EH (cell line): ENCODE measurements at places on chromosomes 4 and X.
A peak's percentile ranks its signal among the peaks of the same experiment; 100 is the strongest.

DNA sequence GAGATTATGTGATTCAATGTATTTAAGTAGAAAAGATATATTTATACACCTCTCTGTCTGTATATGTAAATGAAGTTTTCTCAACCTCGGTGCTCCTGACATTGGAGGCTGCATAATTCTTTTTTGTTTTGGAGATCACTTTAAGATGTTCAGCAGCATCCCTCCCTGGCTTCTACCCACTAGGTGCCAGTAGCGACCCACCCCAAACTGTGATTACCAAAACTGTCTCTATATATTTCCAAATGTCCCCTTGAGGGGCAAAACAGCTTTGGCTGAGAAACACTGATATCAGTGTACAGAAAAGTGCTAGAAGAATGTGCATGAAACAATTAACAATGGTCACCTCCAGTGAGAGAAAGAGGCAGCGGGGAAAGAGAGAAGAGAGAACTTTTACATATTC, 51.2 kb downstream of the DCX start:
- no peak for DNase-seq

GRCh38 chrX:112696481-112696880, 16.7 kb upstream of the LHFPL1 start:
- no peak for DNase-seq

- no peak for DNase-seq
These were observed 4.1 kb upstream of the CSF2RA start for GRCh38 chrX:1264556-1264955.

GRCh38 chrX:30373479-30373878, 64.3 kb upstream of the NR0B1 start:
- DNase-seq, result peak; percentile 0

DNA sequence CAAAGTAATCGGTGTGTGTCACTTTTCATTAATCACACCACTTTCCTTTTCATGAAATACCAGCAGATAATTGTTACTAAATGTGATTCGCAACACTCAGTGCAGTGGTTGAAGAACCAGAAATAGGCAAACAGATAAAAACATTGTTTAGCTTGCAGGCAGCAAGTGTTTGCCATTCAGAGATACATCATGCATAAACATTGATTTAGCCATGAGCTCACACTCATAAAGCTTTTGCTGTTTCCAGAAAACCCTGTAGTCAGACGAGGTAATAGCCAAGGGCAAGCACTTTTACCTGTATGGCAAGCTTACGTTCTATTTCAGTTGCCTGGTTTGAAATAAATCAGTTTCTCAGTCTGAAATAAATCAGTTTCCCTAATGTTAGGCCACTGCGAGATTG, 542.0 kb upstream of the TENM3 start:
- no peak for DNase-seq

DNA sequence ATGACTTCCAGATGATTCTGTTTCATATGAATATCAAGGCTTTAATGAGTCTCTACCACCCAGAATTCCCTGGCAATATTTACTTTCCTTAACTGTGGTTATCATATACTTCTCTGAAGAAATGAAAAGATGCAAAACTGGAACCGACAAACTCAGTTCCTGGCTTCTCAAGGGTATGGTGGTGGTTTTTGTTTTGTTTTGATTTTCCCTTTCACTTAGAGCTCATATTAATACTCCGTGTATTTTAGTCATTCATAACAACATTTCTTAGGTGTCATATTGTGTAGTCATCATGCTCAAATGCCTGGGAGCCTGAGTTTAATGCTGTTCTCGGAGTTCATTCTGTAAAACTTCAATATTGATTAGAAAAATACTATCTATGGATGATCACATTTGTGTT, 665 bp downstream of the TRPC5OS start:
- no peak for DNase-seq

DNA sequence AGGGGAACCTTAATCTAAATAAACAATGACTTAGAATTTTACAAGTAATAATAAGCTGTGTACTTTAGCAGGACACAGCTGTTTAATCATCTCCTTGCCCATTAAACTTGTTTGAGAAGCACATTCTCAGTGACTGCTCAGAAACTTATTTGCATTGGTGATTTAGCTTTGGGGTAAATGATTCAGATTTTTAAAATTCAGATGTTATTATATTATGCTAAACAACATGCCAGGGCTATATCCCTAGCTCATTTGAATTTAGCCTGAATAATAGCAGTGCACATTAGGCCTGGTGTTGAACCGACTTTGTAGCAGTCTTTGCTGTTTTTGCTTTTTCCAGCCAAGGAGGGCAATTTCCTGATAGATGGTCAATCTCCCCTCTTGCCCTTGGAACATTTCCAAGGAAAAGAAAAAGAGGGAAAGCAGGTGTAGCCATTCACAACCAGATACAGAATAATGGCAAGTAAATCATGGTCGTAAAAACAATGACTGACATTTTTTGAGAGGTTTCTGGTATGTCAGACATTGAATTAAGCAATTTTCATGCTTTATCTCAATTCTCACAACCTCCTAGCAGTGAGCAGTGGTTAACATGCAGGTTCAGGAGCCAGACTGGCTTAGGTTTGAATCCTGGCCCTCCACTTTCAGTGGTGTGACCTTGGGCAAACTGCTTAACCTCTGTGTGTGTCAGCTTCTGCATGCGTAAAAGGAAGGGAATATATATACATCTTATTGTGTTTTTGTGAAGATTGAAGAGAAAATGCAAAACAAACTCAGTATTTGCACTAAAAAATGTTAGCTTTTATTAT, 16.8 kb downstream of the ARHGEF38 start:
- no peak for DNase-seq

GRCh38 chr4:77169481-77169880, 12.5 kb downstream of the CCNG2 start:
- peak; percentile 48 for DNase-seq

- DNase-seq, result peak; percentile 81
These were observed at the start of gene QDPR for GRCh38 chr4:17511950-17512795. QDPR (minus strand) TSS chr4:17512090; CDS start chr4:17512054, 36 bp downstream.

DNA sequence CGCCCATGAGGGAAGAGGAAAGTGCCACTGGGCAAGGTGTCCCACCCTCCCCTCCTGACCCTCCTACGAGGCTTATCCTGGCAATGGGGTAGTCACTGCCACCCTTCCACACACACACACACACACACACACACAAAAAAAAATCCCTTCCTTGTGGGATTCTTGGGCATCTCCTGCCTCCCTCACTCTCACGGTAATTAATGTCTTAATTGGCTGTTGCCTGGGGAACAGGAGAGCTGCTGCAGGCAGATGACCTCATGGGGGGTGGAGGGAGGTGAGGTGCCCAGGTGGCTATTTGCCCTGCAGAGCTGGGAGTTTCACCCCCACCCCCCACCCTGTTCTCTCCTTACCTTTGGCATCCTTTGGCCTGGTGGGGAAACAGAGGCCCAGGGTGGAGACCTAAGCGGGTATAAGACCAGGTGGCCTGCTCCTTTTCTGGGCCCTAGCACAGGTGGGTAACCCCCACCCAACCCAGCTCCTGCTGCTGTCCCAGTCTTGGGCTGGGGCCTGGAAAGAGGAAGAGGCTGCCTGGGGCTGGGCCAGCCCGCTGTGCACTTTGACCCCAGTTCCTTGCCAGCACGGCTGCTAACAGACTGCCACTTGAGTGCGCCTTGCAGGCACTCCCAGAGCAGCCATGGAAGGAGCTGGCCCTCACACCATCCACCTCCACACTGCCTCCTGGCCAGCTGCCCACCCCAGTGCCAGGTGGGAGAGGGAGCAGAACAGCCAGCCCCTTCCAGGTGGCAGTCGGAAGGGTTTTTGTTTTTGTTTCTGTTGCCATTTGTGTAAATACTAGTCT, 12.6 kb downstream of the EFNB1 start:
- no peak for DNase-seq

- peak; percentile 64 for DNase-seq
These were observed 1.8 kb downstream of the ARHGAP4 start for GRCh38 chrX:153924149-153924861.

GRCh38 chr4:104394406-104395167, 100.1 kb downstream of the CXXC4 start:
- DNase-seq, result no peak

DNA sequence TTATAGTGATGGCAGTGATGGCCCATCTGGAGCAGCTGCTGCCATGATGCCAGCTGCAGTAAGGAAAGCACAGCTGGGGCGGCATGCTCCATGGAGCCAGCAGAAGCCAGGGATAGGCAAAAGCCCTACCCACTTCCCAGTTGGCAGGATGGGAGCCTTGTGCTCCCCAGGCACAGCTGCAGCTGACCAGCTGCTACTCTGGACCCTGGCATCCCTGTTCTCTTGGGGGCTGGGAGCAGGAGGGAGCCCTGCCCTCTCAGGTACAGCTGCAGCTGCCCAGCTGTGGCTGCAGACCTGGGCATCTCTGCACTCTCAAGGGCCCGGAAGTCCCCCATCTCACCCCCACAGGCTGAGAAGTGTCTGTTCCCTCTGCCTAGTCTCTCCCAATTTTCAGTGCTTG, 531.9 kb downstream of the PCDH18 start:
- DNase-seq, result no peak

GRCh38 chr4:109752525-109752924, 22.7 kb upstream of the PLA2G12A start:
- DNase-seq, result no peak

DNA sequence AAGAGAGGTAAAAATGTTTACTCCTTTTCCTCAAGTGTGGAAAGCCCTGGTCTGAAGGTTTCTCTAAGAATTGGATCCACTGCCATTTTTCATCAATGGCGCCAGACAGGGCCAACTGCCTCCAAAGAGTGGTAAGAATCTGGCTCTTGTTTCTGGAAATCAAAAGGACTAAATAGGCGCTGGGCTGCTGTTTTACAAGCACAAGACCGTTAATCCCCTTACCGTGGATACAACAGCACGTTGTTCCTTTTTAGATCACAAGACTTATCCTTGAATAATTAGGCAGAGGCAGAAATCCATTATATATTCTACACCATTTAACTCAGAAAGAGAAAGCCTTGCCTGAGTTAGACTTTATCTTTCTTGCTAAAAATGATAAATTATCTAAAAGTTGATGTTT, 10.6 kb downstream of the CLTRN start:
- no peak for DNase-seq

GRCh38 chrX:1554469-1555210, 17.7 kb upstream of the P2RY8 start:
- no peak for DNase-seq

DNA sequence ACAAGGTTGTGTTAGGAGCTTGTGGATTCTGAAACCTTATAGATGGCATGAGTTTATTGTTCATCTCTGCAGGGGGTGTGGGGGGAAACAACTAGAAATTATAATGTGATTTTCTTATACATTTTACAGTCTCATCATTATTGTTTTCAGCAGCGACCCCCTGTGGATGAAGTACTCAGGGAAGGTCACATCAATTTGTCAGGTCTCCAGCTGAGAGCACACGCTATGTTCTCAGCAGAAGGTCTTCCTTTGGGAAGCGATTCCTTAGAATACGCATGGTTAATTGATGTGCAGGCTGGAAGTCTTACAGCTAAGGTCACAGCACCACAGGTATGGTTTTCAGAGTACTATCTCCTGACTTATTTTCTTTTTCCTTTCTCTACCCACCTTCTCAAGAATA, 72.2 kb downstream of the BLTP1 start:
- peak; percentile 17 for DNase-seq

GRCh38 chr4:70059149-70059548, 8.9 kb downstream of the HTN1 start:
- no peak for DNase-seq

DNA sequence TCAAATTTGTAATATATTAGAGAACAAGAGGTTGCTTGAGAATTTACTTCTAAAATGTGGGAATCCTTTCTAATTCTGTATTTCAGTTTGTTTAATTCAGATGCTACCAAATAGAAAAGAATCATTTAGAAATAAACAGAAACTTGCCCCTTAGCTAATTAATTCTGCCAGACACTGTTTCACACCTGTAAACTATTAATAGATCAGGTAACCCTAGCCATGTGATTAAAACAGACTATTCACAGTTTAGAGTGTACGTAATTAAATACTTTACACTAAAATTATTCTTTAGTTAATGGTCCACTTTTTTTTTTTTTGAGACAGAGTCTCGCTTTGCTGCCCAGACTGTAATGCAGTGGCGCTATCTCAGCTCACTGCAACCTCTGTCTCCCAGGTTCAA, 124.0 kb downstream of the PTPN13 start:
- no peak for DNase-seq

- DNase-seq, result no peak
These were observed 509.6 kb upstream of the FAM241A start for GRCh38 chr4:111635646-111636045.

- DNase-seq, result peak; percentile 89
These were observed 426 bp upstream of the C4orf51 start for GRCh38 chr4:145679520-145679919.

- DNase-seq, result no peak
These were observed 78.9 kb downstream of the IL21 start for GRCh38 chr4:122541996-122542395.

DNA sequence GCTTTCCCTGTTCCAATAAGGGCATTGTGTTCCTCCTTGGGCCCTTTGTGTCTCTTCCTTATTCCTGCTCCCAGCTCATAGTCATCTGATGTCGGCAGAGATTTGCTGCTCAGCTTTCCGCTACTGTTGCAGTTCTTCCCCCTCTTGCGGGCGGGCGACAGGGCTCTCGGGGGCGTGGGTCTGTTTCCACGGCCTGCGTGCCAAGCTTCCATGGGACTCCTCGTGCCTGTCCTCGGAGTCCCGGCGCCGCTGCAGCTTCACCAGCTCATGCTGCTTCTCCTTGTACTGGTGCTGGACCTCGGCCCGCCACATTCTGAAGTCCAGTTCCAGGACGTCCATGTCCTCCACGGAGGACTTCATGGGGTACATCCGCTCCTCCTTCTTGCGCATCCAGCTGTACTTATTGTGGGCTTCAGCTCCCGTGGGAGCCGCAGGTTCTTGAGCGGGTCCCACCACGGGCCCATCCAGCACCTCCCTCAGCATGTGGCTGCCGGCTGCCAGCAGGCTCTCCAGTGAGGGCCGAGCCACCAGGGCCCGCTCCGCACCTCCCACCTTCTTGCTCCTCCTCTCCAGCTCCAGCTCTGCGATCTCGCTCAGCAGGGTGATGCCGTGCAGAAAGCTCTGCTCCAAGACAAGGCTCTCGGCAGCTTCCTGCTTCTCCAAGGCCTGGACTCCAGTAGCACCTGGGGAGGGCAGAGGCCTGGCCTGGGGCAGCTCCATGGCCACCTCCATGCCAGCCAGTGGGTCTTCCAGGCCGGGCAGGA, 74.1 kb upstream of the UCP1 start:
- no peak for DNase-seq

- DNase-seq, result no peak
These were observed 3.6 kb upstream of the NXT2 start for GRCh38 chrX:109533005-109533404.

- no peak for DNase-seq
These were observed 19.2 kb downstream of the GPC3 start for GRCh38 chrX:133966199-133966598.

DNA sequence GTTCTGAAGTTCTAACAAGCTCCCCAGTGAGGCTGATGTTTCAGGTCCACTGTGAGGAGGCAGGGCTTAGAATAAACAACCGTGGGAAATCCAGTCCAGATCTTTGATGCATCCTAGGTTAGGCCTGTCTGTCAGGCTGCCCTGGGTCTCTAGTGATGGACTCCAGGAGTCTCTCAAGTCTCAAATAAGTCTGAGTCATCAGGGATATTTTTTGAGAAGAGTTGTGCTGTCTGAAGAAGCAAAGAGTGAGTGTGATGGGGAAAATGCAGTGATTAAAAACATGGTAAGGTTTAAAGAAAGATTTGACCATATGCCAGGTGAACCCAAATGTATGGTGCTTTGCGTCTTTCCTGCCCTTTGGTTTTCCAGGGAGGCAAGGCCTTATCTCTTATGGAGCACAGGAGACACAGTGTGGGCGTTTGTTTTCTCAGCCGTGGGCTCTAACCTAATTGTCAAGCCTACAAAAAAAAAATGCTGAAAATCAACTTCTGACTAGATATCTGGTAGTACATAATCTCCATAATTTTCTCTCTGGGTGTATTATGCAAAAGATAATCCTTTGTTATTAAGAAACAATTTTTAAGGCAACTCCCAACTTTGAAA, 100.7 kb downstream of the PTTG2 start:
- peak; percentile 68 for DNase-seq
